ENCODE measurements at places on chromosomes 16 and 17. TPM values are rescaled to one million over a fixed set of nuclear protein-coding genes. Genes with fewer than 3 reads are reported as not detected.
A peak's percentile ranks its signal among the peaks of the same experiment; 100 is the strongest.

Gene CCDC92B
- 0.14 TPM for total RNA-seq

DNA sequence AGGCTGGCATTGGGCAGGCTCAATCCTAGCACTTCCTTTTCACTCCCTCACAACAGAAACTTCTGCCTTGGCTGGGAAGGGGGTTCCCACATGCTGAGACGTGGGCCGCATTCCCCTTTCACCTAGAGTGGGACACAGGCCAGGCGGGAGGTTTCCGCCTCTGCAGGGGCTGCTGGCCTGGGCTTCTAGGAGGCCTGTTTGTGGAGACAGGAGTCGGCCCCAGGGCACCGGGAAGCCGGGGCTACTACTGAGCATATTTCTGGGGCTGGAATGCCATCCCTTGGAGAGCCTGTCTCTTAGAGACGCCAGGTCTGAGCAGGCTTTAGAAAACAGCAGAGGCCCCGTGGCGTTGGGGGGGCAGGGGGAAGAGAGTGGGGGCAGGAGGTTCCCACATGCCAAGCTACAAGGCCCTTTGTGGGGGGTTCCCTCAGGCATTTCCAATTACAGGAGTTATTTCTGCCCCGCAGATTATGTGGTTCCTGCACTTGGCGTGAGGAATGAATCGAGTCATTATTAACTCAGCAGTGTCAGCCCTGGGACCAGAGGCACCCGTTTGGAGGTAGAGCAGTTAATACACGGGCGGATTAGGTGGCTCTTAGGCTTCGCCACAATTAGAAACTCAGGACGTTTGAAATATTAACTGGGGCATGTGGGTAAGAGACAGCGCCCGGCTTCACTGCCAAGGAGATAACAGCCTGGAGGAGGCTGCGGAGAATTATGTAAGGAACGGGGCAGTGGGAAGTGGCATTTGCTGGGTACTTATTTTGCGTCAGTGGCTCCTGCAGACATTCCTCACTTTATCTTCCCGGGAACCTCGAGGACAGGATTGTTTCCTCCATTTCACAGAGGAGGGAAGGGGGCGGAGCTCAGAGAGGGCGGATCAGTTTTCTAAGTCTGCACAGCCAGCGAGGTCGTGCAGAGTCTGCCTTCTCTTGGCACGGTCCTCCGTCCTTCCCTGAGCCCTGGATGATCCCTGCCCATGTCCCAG is 162.5 kb downstream of the MAF start:
- H3K27ac ChIP-seq = no peak overlapping the region
- H3K4me3 ChIP-seq = peak overlapping the region; percentile 63
- no peaks in the 10 kb centered on the region for H3K27me3 ChIP-seq
- no peak for DNase-seq

DNA sequence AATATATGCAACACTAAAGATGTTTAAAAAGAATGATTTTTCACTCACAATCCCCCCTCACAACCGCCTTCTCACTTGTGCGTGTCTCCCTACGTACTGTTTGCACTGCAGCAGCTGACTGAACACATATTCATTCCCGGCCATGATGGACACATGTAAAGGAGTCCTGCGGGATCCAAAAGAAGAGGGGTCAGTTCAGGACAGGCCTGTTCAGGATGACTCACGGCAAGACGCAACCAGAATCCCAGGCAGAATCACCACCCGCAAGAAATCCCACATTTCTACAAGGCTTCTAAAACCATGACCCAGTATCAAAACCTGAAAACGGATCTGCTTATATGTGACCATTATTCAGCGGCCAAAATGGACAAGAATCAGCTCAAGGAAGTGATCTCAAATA is 52.3 kb downstream of the CYB5D2 start:
- H3K4me3 ChIP-seq = peak overlapping the region; percentile 33
- DNase-seq = no peak

- H3K4me3 ChIP-seq = no peak overlapping the region
- H3K36me3 ChIP-seq = peaks cover 2% of the 10 kb centered on the region
- peaks cover 7% of the 10 kb centered on the region for H3K4me1 ChIP-seq
- H3K27me3 ChIP-seq = peaks cover 8% of the 10 kb centered on the region
- no peak overlapping the region for H3K27ac ChIP-seq
Observed at GRCh38 chr17:76079535-76079955, 563 bp downstream of the ZACN start.

DNA sequence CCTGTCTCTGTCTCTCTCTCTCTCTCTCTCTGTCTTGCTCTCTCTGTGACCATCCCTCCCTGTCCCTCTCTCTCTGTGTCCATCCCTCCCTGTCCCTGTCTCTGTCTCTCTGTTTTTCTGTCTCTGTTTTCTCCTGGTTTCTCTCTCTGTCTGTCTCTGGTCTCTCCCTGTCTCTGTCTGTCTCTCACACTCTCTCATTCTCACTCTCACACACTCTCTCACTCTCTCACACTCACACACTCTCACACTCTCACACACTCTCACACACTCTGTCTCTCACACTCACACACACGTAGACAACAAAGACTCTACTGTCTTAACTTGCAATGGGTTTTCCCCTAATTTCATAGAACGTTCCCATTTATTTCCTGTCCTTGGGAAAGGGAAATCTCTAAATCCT is 299.5 kb downstream of the FOXL1 start:
- no peaks in the 10 kb centered on the region for H3K27me3 ChIP-seq
- no peak overlapping the region for H3K27ac ChIP-seq
- no peak for DNase-seq
- no peaks in the 10 kb centered on the region for H3K36me3 ChIP-seq
- no peak overlapping the region for H3K4me3 ChIP-seq
- peaks cover 7% of the 10 kb centered on the region for H3K4me1 ChIP-seq

DNA sequence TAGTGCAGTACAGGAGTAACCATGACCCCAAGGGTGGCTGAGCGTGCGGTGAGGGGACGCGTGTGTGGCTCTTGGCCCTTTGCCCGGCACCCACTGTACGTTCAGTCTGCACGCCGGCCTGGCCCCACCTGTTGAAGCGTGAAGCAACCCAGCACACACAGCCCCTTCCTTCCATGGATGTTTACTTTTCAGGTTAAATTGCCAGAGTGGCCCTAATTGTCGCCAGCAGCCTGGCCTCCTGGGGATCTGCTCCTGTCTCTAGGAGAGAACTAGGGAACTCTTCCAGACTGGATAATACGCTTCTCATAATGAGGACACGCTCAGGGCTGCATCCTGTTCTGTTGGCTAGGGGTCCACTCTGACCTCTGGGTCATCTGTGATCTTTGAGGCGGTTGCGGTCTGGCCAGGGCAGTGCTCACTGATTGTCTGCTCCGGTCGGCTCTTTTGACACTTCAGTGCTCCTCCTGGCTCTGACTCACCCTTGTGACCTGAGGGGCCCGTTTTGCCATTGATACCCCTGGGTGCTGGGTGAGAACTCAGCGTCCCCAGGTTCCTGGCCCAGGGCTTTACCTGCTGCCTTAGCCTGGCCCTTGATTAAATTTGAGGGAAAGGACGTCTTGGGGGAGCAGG is 27.7 kb downstream of the TPSG1 start:
- no peak overlapping the region for H3K4me3 ChIP-seq
- H3K27ac ChIP-seq = no peak overlapping the region
- no peaks in the 10 kb centered on the region for H3K36me3 ChIP-seq
- H3K27me3 ChIP-seq = no peaks in the 10 kb centered on the region

Gene RBL2
- 75.8 TPM for total RNA-seq

Gene METTL26
- total RNA-seq = 83.4 TPM

Gene GALK1
- total RNA-seq = 58.3 TPM

DNA sequence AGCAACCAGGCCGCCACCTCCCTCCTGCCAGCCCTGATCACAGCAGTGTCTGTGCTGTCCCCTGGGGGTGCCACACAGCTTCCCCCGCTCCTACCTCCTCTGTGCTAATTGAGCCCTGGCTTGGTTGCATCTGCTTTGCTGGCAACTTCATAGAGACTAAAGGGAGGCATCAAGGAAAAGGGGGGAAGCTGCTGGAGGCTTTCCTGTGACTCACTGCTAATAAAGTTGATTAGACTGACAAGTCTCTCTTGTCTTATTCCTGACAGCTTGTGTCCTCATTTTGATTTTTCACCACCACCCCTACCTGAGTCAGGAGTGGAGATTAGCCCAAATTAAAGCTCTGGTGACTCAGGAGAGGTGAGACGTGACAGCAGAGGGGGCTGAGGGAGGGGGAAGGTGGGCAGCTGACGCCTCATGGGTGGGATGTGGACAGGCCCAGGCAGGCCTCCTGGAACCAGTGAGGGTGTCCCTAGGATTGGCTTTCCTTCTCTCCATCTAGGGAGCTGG is 310.0 kb downstream of the CBLN1 start:
- no peak overlapping the region for H3K27ac ChIP-seq
- DNase-seq = no peak
- no peaks in the 10 kb centered on the region for H3K27me3 ChIP-seq

GRCh38 chr17:68106085-68106484 is 70.5 kb downstream of the KPNA2 start:
- H3K4me1 ChIP-seq = peaks cover 8% of the 10 kb centered on the region
- H3K27me3 ChIP-seq = no peaks in the 10 kb centered on the region
- no peak overlapping the region for H3K27ac ChIP-seq
- no peaks in the 10 kb centered on the region for H3K36me3 ChIP-seq
- no peak overlapping the region for H3K4me3 ChIP-seq

DNA sequence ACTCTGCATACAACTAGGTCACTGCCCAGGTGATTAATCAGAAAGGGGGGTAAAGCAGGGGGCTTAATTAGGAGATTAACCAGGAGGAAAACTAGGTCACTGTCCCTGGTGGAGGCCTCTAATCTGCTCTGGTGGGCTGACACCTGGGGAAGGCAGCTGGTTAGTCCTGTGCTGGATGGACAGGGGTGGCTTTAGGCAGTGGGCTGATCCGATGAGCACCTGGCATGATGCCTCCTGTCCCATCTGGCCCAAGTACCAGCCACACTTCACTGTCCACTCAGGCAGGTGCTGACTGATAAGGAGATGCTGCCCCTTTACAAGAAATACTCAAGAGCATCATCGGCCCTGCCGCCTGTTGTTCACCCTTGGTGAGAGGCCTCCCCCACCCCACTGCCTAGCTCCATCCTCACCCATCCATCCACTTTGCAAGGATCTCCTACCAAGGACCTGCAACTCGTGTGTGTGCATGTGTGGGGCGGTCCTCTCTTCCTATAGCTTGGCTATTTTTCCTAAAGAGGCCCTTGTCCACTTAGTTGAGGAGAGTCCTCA is 13.8 kb upstream of the RCVRN start:
- no peaks in the 10 kb centered on the region for H3K27me3 ChIP-seq
- H3K4me1 ChIP-seq = no peaks in the 10 kb centered on the region
- H3K4me3 ChIP-seq = no peak overlapping the region
- H3K27ac ChIP-seq = no peak overlapping the region
- DNase-seq = no peak
- no peaks in the 10 kb centered on the region for H3K36me3 ChIP-seq

DNA sequence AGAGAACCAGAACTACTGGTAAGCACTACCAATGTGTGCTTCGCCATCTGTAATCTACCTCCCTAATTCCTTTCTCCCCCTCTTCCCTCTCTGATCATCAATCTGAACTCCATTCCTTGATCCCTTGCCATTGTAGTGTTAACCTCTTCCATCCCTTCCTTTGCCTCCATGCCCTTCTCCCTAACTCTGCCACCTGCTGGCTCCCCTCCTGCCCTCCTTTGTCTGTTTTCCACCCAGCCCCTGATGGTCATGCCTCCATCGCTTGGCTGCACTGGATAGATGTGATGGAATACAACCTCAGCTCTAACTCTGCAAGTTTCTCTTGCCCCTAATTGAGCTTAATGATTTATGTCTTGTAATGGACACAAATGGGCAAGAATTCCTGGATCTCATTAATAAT is 108.2 kb upstream of the ASIC2 start:
- no peaks in the 10 kb centered on the region for H3K4me1 ChIP-seq
- H3K4me3 ChIP-seq = no peak overlapping the region
- DNase-seq = no peak
- no peak overlapping the region for H3K27ac ChIP-seq

Gene SOCS1
- 16.9 TPM for total RNA-seq

Gene CYBA
- total RNA-seq = 295 TPM

Gene OR3A3
- total RNA-seq = not detected

Gene PRSS33
- not detected for total RNA-seq

Gene TEN1
- total RNA-seq = 8.1 TPM

Gene EXOSC6
- 16.1 TPM for total RNA-seq

DNA sequence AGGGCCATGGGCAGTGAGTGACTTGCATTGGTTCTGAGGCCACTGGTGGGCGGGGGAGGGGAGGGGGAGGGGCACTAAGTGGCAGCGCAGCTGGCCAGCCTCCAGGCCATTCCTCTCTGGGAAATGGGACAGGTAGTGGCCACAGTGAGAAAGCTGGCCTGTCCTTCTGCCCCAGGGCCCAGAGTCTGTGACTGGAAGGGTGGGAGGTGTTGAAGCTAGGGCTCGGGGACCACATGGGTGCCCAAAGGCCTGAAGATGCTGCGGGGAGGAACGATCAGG is 375 bp upstream of the ALOX12B start:
- H3K4me1 ChIP-seq = no peaks in the 10 kb centered on the region
- no peak for DNase-seq
- H3K27me3 ChIP-seq = no peaks in the 10 kb centered on the region
- H3K27ac ChIP-seq = no peak overlapping the region
- H3K4me3 ChIP-seq = no peak overlapping the region

Gene HSF5
- 0.14 TPM for total RNA-seq

DNA sequence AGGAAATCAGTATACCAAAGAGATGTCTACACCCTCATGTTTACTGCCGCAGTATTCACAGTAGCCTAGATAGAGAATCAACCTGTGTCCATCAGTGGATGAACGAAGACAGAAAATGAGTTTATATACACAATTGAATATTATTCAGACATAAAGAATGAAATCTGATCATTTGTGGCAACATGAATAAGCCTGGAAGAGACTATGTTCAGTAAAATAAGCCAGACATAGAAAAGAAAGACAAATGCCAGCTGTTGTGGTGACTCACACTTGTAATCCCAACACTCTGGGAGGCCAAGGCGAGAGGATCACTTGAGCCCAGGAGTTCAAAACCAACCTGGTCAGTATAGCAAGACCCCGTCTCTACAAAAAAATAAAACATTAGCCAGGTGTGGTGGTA is 16.1 kb downstream of the NUDT16L1 start:
- H3K27me3 ChIP-seq = no peaks in the 10 kb centered on the region
- H3K4me1 ChIP-seq = no peaks in the 10 kb centered on the region
- no peak overlapping the region for H3K27ac ChIP-seq
- H3K36me3 ChIP-seq = peaks cover 28% of the 10 kb centered on the region

Gene MFAP4
- 425 TPM for total RNA-seq

GRCh38 chr17:41167561-41167960 is 460 bp downstream of the KRTAP4-3 start:
- no peak for DNase-seq
- H3K4me1 ChIP-seq = no peaks in the 10 kb centered on the region
- no peaks in the 10 kb centered on the region for H3K36me3 ChIP-seq
- no peak overlapping the region for H3K4me3 ChIP-seq

GRCh38 chr16:85296859-85297660 is 184.8 kb upstream of the CIBAR2 start:
- H3K36me3 ChIP-seq = no peaks in the 10 kb centered on the region
- no peak overlapping the region for H3K27ac ChIP-seq
- no peaks in the 10 kb centered on the region for H3K4me1 ChIP-seq
- no peak overlapping the region for H3K4me3 ChIP-seq
- DNase-seq = no peak
- no peaks in the 10 kb centered on the region for H3K27me3 ChIP-seq

- peak overlapping the region; percentile 64 for H3K4me3 ChIP-seq
- H3K27ac ChIP-seq = peak overlapping the region; percentile 74
- H3K4me1 ChIP-seq = peaks cover 21% of the 10 kb centered on the region
- no peak for DNase-seq
Observed at GRCh38 chr17:8226536-8227237, 16.3 kb upstream of the AURKB start.

GRCh38 chr16:878072-878784 is 77.7 kb upstream of the GNG13 start:
- H3K27ac ChIP-seq = no peak overlapping the region
- H3K36me3 ChIP-seq = peaks cover 6% of the 10 kb centered on the region
- H3K4me1 ChIP-seq = no peaks in the 10 kb centered on the region
- DNase-seq = no peak
- H3K27me3 ChIP-seq = no peaks in the 10 kb centered on the region
- H3K4me3 ChIP-seq = no peak overlapping the region

Gene CD7
- 3.5 TPM for total RNA-seq

Gene INCA1
- total RNA-seq = 1.2 TPM
